ENCODE measurements at places on chromosomes 13 and 19. TPM values are rescaled to one million over a fixed set of nuclear protein-coding genes. Genes with fewer than 3 reads are reported as not detected.
A peak's percentile ranks its signal among the peaks of the same experiment; 100 is the strongest.

- no peaks in the 10 kb centered on the region for H3K27me3 ChIP-seq
- H3K36me3 ChIP-seq = no peaks in the 10 kb centered on the region
- no peak overlapping the region for H3K4me3 ChIP-seq
Observed at GRCh38 chr13:65932587-65933239, 1297.4 kb downstream of the PCDH9 start.

- no peak overlapping the region for H3K27ac ChIP-seq
- no peak for DNase-seq
- H3K4me1 ChIP-seq = no peaks in the 10 kb centered on the region
- no peaks in the 10 kb centered on the region for H3K36me3 ChIP-seq
- no peak overlapping the region for H3K4me3 ChIP-seq
Observed at GRCh38 chr19:13399746-13400145, 106.5 kb downstream of the CACNA1A start.

DNA sequence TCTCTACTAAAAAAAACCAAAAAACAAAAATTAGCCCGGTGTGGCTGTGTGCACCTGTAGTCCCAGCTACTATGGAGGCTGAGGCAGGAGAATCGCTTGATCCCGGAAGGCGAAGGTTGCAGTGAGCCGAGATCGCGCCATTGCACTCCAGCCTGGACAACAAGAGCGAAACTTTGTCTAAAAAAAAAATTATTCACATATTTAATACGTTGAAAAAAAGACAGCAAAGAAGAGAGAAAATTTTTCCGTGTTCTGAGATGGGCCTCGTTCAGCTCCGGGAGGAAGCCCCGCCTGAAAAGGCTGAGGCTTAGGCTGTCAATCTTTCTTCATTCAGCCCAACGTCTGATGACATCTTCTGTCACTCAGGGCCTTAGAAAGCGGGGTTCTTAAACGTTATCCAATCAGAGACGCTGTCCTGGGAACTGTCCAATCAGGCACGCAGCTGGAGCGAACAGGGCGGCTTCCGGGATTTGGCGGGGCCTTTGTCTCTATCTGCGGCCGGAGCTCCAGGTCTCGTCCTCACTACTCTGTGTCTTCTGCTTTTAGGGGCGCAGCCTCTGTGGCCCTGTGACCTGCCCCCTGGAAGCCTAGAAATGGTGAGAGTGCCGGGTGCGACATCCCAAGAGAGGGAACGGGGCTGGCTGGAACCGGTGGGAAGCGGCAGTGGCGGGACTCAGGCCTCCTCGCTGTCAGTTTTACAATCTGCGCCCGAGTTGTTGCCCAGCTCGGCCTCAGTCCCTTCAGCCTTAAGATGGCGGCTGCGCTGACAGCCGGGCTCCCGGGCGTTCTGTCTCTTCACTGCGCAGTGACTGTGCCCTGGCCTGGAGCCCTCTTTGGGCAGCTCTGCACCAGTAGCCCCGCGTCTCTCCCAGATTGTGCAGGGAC, at the start of gene ZNF726:
Gene ZNF726, plus strand, starts transcription at position 485 of the 885 bp plus-strand sequence. Its CDS starts 109 bp downstream, at position 594.
- no peak within 1 kb of the TSS for H3K4me3 ChIP-seq
- H3K36me3 ChIP-seq = no peaks in the 10 kb centered on the region

- peaks cover 12% of the 10 kb centered on the region for H3K4me1 ChIP-seq
- H3K27me3 ChIP-seq = no peaks in the 10 kb centered on the region
- no peak for DNase-seq
- H3K4me3 ChIP-seq = peak overlapping the region; percentile 81
- no peaks in the 10 kb centered on the region for H3K36me3 ChIP-seq
- H3K27ac ChIP-seq = peak overlapping the region; percentile 50
Observed at GRCh38 chr19:18118420-18119012, 20.9 kb downstream of the MAST3 start.

DNA sequence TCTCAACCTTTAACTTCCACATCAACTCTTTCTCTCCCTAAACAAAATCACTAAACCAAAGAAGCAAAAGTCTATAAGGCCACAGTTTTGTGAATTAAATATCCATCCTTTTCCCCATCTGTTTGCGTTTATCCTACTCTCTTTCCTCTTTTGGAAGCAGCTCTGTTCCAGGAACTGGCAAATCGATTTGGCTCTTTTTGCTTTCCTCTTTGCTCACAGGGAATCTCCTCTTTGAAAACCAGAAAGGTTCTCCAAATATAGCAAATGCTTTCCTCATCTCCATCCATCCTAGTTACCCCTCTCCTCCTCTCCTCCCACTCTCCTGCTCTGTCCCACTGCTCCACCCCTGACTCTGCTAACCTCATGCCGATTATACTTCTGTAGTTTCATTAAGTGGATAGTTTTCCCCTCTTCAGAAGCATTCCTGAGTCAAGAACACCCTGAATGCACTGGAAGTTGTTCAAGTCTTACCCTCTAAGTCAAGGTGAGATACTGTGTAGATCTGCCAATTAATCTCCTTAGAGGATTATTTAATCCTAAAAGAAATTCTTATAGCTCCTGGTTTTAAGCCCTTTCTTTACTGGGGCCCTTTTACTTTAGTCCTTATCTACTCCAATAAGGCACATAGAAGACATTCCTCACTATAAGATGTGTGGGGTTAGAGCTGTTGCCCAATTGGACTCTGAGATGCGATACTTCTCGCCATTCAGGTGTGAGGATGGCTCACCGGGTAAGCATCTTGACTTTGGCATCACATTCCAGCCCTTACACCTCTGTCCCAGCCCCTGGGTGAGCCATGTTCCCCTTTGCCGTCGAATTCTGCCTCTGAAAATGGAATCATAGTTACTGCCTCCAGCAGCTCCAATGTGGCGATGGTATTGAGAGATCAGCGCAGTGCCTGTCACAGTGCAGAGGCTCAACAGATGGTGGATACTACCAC, 67.6 kb downstream of the COL4A2 start:
- H3K4me3 ChIP-seq = no peak overlapping the region
- peaks cover 4% of the 10 kb centered on the region for H3K4me1 ChIP-seq
- no peak overlapping the region for H3K27ac ChIP-seq
- no peaks in the 10 kb centered on the region for H3K27me3 ChIP-seq

DNA sequence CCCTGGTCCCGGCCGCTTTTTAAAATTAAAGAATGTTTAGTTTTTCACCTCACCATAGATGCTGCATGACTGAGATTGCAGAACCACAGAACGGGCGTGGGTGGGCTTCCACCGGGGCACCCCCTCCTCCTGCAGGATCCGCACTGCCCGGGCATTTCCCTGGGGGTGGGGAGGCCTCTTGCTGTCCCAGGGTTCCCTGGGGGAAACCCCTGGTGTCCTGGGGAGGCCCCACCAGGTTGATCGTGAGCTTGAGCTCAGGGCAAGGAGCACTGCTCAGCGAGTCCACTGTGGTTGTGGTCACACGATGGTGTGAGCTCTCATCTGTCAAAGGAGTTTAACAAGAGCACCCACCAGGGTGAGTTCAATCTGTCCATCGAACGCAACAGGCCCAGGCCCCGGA, 11.4 kb upstream of the TCF3 start:
- peaks cover 13% of the 10 kb centered on the region for H3K27me3 ChIP-seq
- no peak for DNase-seq
- no peak overlapping the region for H3K4me3 ChIP-seq
- H3K4me1 ChIP-seq = peaks cover 17% of the 10 kb centered on the region

DNA sequence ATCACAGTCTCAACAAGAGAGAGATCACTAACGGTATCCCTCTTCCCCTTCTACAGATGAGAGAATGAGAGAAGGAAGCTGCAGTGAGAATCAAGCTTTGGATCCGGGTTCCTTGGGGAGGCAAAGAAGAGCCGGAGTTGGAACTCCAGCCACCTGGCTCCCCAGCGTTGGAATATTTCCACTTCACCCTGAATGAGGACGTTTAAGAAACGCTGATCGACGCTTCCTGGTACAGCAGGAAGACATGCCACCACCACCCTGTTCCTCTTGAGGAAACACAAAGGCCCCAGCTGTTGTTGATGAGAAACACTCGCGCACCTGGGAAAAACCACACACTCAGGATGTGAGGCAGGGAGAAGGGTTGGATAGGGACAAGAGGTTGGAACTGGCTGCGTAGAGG, 11.3 kb upstream of the CACNG8 start:
- no peak overlapping the region for H3K27ac ChIP-seq
- no peak overlapping the region for H3K4me3 ChIP-seq
- H3K4me1 ChIP-seq = no peaks in the 10 kb centered on the region
- peaks cover 20% of the 10 kb centered on the region for H3K27me3 ChIP-seq
- DNase-seq = no peak
- H3K36me3 ChIP-seq = no peaks in the 10 kb centered on the region

DNA sequence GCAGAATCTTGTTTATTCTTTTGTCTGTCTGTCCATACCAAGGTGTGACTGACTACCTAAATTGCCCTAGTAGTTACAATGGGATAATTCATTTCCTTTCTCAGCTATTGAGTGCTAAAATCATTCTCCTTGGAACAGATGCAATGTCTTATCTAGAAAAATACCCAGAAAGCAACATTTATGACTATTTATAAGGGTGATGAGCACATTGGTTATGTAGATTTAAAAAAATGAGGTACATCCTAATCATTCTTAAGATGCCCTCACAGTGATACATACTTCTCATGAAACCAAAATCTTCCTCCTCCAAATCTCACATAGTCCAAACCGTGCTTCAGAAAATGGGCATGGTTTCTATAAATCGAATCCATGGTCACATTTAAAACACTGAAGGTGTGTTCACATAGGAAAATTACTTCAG, 11.6 kb upstream of the UBE2L5 start:
- no peak overlapping the region for H3K27ac ChIP-seq
- H3K4me3 ChIP-seq = no peak overlapping the region
- H3K36me3 ChIP-seq = no peaks in the 10 kb centered on the region
- no peak for DNase-seq

DNA sequence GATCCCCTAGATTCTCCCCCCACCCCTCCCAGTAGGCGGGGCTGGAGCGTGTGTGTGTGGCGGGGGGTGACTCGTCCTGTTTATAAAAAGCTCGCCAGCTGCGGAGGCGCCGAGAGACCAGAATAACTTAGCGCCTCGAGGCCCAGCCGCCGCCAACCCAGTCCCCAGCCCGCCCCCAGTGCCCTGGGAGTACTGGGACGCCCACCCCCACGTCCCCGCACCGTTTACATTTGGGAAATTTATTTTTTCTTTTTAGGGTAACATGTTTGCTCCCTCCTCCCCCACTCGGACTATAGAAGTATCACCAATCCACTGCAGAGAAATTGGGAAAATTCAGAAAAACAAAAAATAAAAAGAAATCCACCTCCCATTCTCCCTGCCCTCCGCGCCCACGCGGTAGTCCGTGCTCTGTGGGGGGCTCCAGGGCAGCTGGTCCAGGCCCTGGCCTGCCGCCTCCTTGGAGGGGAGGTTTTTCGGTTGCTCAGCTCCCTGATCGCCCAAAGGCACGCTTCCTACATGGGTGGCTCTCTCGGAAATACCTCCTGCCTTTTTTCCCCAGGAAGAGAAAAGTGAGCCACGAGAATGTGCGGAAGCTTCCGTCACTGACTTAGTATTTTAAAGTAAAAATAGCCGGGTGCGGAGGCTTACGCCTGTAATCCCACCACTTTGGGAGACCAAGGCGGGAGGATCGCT, 1.5 kb upstream of the RAB3A start:
- H3K4me3 ChIP-seq = peak overlapping the region; percentile 52
- peak overlapping the region; percentile 96 for H3K27ac ChIP-seq
- H3K36me3 ChIP-seq = no peaks in the 10 kb centered on the region
- DNase-seq = peak; percentile 84
- no peaks in the 10 kb centered on the region for H3K27me3 ChIP-seq
- H3K4me1 ChIP-seq = peaks cover 10% of the 10 kb centered on the region

GRCh38 chr13:110103026-110103425, 203.9 kb downstream of the COL4A1 start:
- H3K27ac ChIP-seq = no peak overlapping the region
- H3K27me3 ChIP-seq = no peaks in the 10 kb centered on the region
- no peak overlapping the region for H3K4me3 ChIP-seq
- no peaks in the 10 kb centered on the region for H3K36me3 ChIP-seq
- H3K4me1 ChIP-seq = peaks cover 6% of the 10 kb centered on the region

DNA sequence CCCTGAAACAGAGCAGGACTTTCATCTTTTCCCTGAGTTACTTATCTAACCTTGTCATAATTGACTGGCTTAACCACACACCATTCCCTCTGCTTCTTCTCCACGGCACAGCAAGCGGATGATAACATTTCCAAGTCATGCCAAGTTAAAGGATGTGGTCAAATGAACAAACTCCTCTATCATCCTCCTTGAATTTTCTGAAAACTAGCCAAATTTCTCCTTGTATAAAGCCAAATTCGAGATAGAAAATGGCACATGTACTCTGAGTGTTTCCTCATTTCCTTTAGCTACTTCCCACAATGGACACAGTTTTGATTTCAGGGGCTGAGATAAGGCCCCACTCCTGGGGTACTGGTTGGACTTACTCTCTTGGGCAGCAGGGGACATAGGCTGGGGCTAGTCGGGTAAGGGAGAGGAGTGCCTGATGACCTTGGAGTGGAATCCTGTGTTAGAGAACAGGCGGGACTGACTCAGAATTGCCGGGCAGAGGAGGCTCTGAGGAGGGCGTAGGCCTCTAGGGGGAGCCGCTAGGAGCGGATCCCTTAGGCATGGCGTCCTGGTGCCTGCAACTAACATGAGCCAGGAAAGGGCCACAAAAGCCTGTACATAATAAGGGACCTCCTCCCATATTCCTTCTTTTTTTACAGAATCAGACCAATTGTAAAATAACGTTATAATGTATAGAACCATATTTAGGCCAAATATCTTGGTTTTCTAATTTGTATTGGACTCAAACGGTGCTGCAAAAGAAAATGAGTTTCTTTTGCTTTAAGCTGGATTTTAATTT, 20.3 kb upstream of the TMTC4 start:
- no peak overlapping the region for H3K4me3 ChIP-seq
- H3K27ac ChIP-seq = no peak overlapping the region
- peak; percentile 72 for DNase-seq
- H3K27me3 ChIP-seq = no peaks in the 10 kb centered on the region
- H3K4me1 ChIP-seq = no peaks in the 10 kb centered on the region

DNA sequence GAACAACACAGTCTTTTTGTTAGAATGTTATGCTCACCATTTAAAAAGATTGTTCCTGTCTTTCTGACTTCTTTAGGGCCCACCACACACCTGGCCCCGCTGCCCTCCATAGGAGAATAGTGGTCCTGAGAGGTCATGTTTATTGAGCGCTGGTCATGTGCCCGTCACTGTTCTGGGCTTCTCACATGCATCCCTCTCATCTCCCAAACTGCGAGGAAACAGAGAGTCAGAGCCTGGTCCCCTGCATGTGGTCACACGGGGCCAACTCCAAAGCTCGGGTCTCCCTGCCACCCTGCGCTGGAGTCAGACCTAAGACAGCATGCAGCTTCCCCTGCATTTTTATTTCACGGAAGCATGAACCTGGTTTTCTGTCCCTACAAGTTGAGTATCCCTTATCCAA, 70.4 kb upstream of the GPR183 start:
- no peak overlapping the region for H3K27ac ChIP-seq
- H3K27me3 ChIP-seq = no peaks in the 10 kb centered on the region
- no peaks in the 10 kb centered on the region for H3K36me3 ChIP-seq
- no peak overlapping the region for H3K4me3 ChIP-seq

- H3K36me3 ChIP-seq = no peaks in the 10 kb centered on the region
- no peaks in the 10 kb centered on the region for H3K27me3 ChIP-seq
- DNase-seq = no peak
- no peak overlapping the region for H3K4me3 ChIP-seq
- H3K4me1 ChIP-seq = peaks cover 19% of the 10 kb centered on the region
- no peak overlapping the region for H3K27ac ChIP-seq
Observed at GRCh38 chr13:41699759-41700158, 242.4 kb downstream of the RGCC start.

GRCh38 chr19:1513499-1514294, 878 bp upstream of the ADAMTSL5 start:
- peak overlapping the region; percentile 50 for H3K4me3 ChIP-seq
- H3K4me1 ChIP-seq = peaks cover 35% of the 10 kb centered on the region
- H3K27me3 ChIP-seq = no peaks in the 10 kb centered on the region
- peak; percentile 83 for DNase-seq

The SGTA gene
- 65.8 TPM for polyA plus RNA-seq

The TPRX1 gene
- polyA plus RNA-seq = not detected

The DENND1C gene
- polyA plus RNA-seq = 16.1 TPM

The ZNF525 gene
- polyA plus RNA-seq = 3.8 TPM

All from hepatocyte (in vitro differentiated cells).